ENCODE measurements at places on chromosomes 1 and 21. TPM values are rescaled to one million over a fixed set of nuclear protein-coding genes. Genes with fewer than 3 reads are reported as not detected.

Gene OR10J1
- not detected for total RNA-seq

Gene C1orf115
- 0.34 TPM for total RNA-seq

Gene MAP3K6
- 12.7 TPM for total RNA-seq

Gene DUSP23
- total RNA-seq = 20.9 TPM

Gene NHLH1
- 0.68 TPM for total RNA-seq

Gene KCNN3
- total RNA-seq = 0.09 TPM

Gene ARHGEF16
- not detected for total RNA-seq

Gene ALDH4A1
- 3.7 TPM for total RNA-seq

Gene NPHS2
- not detected for total RNA-seq

Gene LAX1
- 12.7 TPM for total RNA-seq

Gene DPM3
- 41.6 TPM for total RNA-seq

Gene GSTM5
- total RNA-seq = 0.18 TPM

Gene UBXN10
- 0.45 TPM for total RNA-seq

Gene DCDC2B
- not detected for total RNA-seq

Gene SPRR1A
- total RNA-seq = not detected

Gene CYP4Z1
- not detected for total RNA-seq

Gene FLG
- total RNA-seq = not detected

Gene NT5C1A
- not detected for total RNA-seq

Gene IPP
- total RNA-seq = 12.0 TPM

Gene TTLL10
- total RNA-seq = 0.89 TPM

Gene SPRR2E
- not detected for total RNA-seq

Gene TAS1R1
- total RNA-seq = not detected

Gene OR2T2
- not detected for total RNA-seq

Gene GBP2
- 131 TPM for total RNA-seq

Gene ADGRL4
- not detected for total RNA-seq

Gene PIK3R3
- total RNA-seq = 5.5 TPM

Gene RPE65
- not detected for total RNA-seq

Gene NOC2L
- 90.7 TPM for total RNA-seq

Gene SOAT1
- 47.5 TPM for total RNA-seq

Gene LCE3D
- not detected for total RNA-seq

Gene VWA1
- total RNA-seq = 0.68 TPM

Gene MANEAL
- 1.9 TPM for total RNA-seq

Gene MPL
- total RNA-seq = not detected

Gene GPR157
- total RNA-seq = 4.3 TPM

Gene STIL
- 40.7 TPM for total RNA-seq

Gene SPRR1B
- not detected for total RNA-seq

Gene ANGPTL1
- not detected for total RNA-seq
